ENCODE measurements at places on chromosomes 7 and 10.

GRCh38 chr7:117951691-117952280, 78.5 kb upstream of the CTTNBP2 start:
- DNase-seq, result no peak

DNA sequence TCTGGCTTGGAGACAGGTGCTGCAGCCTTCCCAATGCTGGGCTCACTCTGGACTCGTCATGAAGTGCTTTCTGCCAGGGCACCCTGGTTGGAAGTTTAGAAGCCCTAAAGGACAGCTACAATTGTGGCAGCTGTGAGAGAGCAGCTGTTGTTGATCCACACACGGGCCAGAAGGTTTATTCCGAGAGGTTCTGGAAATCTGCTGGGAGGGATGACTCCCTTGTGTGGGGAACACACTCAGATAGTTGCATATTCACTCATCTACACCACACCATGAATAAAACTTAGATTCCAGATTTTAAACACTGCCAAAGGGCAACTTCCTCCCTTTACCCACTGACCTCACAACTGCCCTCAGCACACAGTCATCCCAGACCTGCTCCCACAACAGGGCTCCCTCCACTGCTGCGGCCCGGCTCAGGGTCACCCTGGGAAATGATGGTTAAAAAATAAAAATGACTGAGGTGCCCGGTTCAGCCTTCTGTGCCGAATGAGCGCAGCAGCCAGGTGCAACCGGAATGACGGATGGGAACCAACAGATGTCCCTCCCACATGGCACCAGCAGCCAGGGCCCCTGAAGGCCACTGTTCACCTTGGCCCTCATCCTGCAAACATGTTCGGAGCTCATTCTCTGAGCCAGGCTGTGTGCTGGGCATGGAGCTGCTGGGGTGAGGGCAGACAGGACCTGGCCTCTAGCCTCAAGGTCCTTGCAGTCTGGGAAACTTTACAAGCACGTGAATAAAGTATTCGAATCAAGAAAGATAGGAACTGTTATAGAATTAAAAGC, 40.2 kb downstream of the ASB13 start:
- DNase-seq, result no peak

GRCh38 chr10:49655099-49655498, 24.4 kb upstream of the C10orf53 start:
- DNase-seq, result no peak

- DNase-seq, result no peak
Measured at GRCh38 chr10:70514591-70514990, 36.0 kb downstream of the PALD1 start.

- DNase-seq, result no peak
Measured at GRCh38 chr7:74376256-74377036, 77.3 kb upstream of the GTF2IRD1 start.

GRCh38 chr7:22587322-22587721, 87.3 kb upstream of the STEAP1B start:
- DNase-seq, result no peak

DNA sequence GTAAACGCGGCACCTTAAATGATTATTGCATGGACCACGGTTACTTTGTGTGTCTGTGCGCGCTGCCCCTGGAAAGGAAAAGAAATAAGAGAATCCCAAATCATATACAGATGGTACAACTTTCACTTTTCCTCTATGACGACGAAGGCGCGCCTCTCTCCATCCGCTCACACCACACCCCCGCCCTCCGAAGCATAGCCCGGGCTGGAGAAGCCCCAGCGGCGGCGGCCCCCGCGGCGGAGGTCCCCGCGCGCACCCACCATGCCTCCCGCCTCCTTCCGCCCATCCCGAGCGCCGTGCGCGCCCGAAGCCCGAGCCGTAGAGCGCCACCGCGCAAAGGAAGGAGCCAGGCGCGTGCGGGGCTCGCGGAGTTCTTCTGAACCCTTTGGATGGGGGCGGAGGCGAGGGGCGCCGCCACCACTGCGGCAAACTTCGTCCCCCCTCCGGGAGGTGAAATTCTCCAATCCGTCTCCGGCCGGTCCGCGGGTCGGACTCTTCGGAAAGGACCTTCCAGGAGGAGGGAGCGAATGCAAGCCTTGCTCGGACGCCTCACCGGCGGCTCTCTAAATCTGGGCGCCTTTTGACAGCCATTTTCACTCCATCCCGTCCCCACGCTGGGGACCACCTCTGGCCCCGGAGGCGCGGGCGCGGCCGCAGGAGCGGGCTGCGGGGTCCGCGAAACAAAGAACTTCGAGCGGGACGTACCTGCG, 588 bp downstream of the GLI3 start:
- peak; percentile 42 for DNase-seq

DNA sequence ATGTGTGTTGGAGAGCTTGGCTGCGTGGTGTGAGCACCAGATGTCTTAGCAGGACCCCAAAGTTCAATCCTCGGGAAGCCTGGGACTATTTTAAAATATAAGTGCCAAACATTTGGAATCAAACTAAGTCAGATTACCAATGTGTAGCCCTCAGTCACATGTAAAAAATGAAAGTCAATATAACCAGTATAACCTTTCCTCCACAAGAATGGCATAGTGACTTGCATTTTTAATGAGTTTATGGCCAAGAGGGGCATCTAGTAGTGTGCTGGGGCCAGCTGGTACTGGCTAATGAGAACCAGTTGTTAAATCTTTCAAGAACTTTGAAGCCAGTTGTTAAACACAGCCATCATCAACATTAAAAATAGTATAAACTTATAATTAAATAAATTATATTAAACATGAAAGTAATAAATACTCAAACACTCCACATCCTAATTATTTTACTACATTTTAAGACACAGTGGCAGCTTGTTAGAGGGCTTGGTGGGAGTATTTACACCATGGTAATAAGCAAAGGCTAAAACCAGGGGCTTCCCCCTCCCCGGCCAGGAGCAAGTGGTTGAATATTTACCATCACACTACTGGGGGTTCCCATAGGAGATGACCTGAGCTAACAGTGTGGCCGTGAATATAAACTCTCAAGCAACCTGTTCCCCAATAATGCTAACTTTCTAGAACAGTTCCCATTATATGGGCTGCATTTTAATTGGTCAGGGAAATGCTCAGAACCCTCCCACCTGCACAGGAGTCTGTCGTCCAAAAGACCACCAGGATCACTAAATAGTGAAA, 7.9 kb upstream of the FAM170B start:
- no peak for DNase-seq

DNA sequence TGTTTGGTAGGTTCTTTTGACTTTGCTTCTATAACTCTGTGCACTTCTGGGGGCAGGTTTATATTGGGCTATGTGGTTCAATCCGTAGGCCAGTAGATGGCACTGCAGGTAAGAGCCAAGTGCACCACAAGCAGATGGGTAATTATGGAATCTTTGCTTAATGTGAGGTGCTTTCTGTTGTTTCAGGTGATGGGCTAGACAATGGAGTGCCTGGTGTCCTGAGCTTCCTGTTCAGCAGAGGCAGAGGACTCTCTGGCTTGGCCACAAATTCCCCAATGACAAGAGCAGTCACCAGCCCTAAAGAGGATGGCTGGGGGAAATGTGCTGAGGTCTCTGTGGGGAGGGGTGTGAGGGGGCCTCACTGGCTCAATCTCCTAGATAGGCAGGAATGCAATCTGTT, 455.0 kb downstream of the CCSER2 start:
- peak; percentile 48 for DNase-seq

GRCh38 chr7:27362026-27362425, 119.4 kb downstream of the EVX1 start:
- DNase-seq, result no peak

GRCh38 chr7:157753713-157754415, 417.1 kb downstream of the DNAJB6 start:
- DNase-seq, result no peak

GRCh38 chr7:4134204-4134603, 547.9 kb upstream of the FOXK1 start:
- DNase-seq, result no peak

- DNase-seq, result no peak
Measured at GRCh38 chr10:3511483-3511882, 273.5 kb downstream of the KLF6 start.

DNA sequence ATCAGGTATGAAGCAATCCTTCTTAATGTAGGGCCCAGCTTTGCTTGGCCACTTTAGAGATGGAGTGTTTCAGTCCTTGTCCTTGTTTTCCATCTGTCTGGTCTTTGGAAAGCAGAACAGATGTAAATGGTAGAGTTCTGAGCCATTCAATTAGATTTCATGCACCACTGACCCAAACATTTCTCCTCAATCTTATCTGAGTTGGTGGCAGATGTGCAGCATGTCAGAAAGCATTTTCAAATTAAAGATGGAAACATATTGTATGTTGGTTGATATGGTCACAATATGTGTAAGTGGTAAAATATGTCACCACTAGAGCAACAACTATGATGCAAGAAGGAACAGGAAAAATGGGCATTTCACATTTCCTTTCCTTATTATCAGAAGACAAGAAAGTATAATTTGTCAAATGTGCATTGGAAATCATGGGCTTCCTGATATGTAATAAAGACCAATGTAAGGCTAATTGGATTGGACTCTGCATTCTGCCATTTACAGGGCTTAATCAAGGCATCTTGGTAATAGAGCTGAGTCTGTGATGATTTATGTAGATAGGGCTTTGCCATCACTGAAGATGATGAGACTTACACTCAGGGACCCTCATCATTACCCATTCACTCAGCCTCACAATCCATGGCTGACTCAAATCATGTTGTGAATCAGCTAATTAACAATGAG, 750.7 kb downstream of the NRG3 start:
- no peak for DNase-seq

DNA sequence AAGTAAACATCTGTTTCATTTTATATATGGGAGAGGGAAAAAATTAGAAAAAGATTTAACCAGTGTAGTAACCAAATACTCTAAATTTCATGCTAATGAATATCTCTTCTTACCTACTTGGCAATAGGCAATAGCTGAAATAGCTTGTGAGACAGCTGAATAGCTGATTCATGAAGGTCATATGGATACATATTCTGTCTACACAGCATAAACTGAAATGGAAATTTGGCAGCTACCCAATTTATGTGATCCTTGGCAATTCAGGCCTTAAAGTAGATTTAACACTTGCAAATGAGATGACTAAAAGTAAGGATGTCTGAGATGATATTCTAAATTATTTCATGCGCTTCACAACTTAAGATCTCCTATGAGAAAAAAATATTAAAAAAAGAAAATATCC, 261.2 kb upstream of the SEMA3A start:
- DNase-seq, result no peak

DNA sequence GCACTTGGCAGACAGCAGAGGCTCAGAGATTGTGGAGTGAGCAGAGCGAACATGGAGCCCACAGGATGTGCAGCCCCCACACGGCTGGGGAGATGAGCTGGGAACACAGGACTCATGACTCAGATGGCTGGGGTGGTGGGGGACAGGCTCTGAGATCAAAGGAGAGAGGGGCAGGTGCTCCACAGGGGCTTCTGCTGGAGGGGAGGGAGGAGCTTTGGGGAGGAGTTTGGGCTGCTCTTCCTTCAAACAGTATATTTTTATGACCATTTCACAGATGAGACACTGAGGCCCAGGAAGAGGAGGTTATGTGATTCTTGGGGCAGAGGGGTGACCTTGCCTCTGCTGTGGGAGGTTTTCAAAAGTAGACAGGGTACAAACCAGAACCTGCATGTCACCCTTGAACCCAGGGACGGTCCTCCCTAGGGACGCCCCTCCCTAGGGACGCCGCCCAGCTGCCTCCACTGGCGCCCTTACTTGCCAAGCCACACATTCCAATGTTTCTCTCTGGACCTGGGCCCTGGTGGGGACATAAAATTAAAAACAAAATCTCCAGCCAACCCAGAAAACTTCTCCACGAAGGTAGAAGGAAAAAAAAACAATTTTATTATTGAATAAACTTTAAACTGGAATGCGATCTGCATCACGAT, 981 bp upstream of the CRYGN start:
- no peak for DNase-seq

- no peak for DNase-seq
Measured at GRCh38 chr7:159056737-159057136, 87.9 kb downstream of the VIPR2 start.

- DNase-seq, result no peak
Measured at GRCh38 chr10:106746868-106747267, 417.6 kb downstream of the SORCS1 start.

GRCh38 chr7:149773446-149774236, at the start of gene ZNF467:
TSS of gene ZNF467 (minus strand) at chr7:149773588. CDS start at chr7:149771032, 2,556 bp downstream.
- peak; percentile 41 for DNase-seq

- no peak for DNase-seq
Measured at GRCh38 chr10:3402187-3402751, 229.7 kb upstream of the PITRM1 start.

- no peak for DNase-seq
Measured at GRCh38 chr7:130363026-130363847, 17.1 kb upstream of the CPA1 start.

DNA sequence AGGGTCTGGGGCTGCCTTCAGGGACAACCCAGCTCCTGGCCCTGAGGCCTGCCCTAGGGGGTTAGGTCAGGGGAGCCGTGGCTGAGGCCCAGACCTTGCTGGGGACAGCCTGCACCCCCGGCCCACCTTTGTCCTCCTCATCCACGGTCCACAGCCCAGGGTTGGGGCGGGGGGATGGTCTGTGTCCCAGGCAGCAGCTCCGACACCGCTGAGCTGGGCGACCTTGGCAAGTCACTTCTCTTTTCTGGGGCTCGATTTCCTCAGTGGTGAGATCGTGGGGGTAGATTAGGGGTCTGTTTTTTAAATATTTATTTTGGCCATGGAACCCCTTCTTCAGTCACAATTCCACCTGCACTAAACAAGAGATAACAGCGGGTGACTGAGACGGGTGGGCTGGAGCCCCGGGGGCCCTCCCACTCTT, 30.9 kb downstream of the DNAJB12 start:
- DNase-seq, result no peak

- DNase-seq, result no peak
Measured at GRCh38 chr7:147014286-147014955, 897.8 kb downstream of the CNTNAP2 start.

DNA sequence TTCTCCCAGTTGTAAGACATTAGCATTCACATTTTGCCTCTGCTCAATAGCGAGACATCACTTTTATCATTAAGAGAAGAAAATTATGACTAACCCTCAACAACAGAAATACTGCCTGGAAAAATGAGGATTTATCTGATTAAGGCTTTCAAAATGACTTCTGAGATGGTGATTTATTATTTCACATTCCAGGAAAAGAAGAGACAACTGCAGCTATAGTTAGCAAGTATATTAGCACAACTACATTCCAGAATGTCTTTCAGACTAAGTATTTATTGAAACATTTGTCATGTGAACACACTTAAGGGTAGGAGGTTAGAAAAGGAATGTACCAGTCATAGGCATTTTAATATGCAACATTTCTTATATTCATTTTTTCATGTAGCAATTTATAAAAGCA, 162.0 kb downstream of the IQUB start:
- DNase-seq, result no peak

- no peak for DNase-seq
Measured at GRCh38 chr10:64385355-64385754, 864.2 kb downstream of the REEP3 start.
